Hematopoietic multipotent progenitor cell (in vitro differentiated cells): ENCODE measurements at places on chromosomes 1 and 21.

GRCh38 chr1:21280482-21280881, 9.8 kb downstream of the ECE1 start:
- no peak for DNase-seq

GRCh38 chr1:154318386-154318785, 2.5 kb upstream of the AQP10 start:
- DNase-seq: no peak

DNA sequence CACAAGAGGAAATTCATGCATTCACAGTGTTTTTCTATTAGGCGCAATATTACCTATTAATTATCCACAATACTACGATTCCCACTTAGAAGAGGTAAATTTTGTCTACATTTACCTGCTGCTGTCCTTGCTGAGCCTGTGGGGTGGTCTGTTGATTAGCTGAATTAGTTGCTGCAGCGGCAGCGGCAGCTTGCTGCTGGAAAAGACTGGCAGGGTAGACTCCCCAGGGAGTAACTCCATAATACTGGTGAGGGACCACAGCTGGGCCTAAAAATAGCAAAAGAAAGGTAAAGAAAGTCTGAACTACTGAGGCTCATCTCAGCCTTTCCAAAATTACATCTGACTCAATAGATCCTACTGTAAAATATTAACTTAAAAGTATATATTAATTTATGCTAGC, 66.0 kb upstream of the SDC3 start:
- DNase-seq: no peak

GRCh38 chr1:19450811-19451515, 34.4 kb downstream of the CAPZB start:
- DNase-seq: no peak

DNA sequence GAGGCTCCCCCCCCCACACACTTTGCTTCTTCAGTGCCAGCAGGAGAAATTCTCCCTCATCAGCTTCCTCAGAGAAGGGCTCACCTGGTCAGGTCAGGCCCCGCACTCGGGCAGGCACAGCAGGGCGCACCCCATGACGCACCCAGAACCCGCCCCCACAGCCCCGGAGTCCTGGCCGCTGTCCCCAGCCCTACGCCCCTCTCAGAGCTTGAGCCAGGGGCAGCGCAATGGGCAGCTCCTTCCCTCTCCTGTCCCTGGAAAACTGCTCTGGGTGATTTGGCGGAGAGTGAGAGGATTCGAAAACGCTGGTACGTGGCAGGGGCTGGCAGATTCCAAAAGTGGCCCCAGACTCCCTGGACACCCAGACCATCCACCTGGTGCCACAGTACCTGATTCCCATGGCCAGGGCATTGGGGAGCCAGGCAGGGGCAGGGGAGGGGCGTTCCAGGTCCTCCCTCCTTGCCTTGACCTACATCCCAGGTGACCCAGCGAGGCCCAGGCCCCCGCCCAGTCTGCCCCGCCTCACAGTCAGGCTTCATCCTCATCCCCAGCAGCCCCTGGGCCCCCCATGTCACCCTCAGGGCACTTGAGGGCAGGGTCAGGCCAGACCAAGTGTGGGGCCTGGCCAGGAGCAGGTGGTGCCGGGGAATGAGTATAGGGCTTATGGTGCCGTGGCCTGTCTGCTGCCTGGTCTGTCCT, 23.7 kb downstream of the RRP1 start:
- DNase-seq: no peak

DNA sequence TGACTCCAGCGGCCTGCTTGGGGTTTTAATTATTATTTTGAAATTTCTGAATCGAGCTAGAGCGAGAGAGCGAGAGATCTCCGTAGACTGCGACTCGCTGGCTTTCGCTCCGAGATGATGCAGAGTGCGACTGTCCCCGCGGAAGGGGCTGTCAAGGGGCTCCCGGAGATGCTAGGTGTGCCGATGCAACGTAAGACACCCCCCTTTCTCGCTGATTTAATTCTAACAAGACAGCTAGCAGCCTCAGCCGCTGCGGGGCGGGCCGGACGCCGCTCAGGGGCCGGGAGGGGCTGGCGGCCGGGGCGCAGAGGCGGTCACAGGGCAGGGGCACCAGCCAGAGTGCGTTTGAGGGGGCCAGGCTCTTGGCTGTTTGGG, 339 bp downstream of the LHX4 start:
- DNase-seq: peak; percentile 15

DNA sequence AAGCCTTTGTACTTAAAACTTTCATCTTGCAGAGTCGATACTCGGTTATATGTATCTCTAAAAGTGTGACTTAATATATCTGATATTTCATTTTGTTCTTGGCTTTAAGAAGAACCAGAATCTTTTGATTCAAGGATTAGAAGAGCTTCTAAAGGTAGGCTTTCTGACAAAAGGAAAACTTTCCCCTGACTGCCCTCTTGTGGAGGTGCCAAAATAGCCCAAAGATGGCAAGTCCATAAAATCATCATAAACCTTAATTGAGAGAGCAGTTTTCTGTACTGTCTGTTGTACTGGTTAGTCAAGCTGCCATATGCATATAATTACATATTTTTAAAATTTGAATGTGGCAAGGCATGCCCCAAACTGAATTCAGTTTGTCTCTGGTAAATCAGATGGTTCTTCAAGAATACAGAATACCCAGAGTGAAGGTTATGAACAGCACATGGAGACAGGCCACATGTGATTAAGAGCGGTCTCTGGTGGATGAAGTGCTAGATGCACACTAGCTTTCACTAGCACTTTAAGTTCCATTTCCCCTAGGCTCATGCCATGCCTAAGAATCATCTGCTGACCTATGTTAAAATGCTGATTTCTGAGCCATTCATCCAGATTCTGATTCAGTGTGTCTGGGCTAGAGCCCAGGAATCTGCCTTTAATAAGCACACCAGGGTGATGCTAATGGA, 27.7 kb upstream of the ELAVL4 start:
- no peak for DNase-seq

GRCh38 chr1:152917794-152918193, 9.4 kb downstream of the IVL start:
- peak; percentile 40 for DNase-seq

GRCh38 chr1:204417074-204417997, 5.7 kb upstream of the PPP1R15B start:
- DNase-seq: peak; percentile 78

GRCh38 chr1:217138799-217139466, 415.7 kb upstream of the ESRRG start:
- no peak for DNase-seq

GRCh38 chr1:248739572-248740205, 15.9 kb downstream of the LYPD8 start:
- no peak for DNase-seq

- DNase-seq: no peak
Measured at GRCh38 chr1:170674239-170674638, 10.3 kb downstream of the PRRX1 start.

DNA sequence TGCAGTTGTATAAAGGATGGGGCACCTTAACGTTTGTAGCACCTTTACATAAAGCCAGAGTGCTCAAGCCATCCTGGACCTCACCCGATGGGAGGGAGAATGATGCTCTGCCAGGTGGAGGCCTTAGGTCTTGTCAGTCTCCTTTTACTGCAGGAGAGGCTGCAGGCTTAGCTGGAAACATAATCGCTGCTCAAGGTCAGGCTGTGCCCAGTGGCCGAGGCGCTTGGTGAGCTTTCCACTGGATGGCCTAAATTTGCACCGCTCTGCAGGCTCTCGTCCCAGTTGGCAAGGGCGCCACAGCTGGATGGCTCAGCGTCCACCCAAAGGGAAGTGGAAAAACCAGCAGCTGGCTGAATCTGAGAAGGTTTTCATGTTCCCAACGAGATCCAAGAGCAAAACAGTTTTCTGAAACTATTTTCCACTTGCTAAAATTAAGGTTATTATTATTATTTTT, 438.9 kb downstream of the CAMTA1 start:
- DNase-seq: no peak

GRCh38 chr1:183590244-183591191, at the start of gene NCF2:
Gene NCF2 (minus strand): TSS chr1:183590459. CDS start chr1:183590329, 130 bp downstream.
- peak; percentile 93 for DNase-seq

- peak; percentile 56 for DNase-seq
Measured at GRCh38 chr1:115642168-115643072, 650 bp downstream of the VANGL1 start.

DNA sequence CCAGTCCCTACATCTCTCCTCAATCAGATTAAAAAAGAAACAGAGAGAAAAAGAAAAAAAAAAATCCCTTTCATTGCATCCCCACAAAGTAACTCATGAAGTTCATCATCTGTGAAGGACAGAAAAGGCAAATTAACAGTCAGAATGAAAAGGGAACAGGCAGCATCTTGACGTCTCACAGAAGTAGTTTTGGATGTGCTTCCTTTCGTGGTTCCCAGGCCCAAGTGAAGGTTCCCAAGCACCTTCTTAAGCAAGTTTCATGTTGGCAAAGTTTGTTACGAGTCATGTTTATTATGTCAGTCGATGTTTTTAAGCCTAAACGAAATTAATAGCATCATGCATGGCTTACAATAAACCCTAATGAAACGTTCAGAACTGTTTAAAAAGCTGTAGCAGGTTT, 475.2 kb downstream of the SETD4 start:
- DNase-seq: peak; percentile 12

DNA sequence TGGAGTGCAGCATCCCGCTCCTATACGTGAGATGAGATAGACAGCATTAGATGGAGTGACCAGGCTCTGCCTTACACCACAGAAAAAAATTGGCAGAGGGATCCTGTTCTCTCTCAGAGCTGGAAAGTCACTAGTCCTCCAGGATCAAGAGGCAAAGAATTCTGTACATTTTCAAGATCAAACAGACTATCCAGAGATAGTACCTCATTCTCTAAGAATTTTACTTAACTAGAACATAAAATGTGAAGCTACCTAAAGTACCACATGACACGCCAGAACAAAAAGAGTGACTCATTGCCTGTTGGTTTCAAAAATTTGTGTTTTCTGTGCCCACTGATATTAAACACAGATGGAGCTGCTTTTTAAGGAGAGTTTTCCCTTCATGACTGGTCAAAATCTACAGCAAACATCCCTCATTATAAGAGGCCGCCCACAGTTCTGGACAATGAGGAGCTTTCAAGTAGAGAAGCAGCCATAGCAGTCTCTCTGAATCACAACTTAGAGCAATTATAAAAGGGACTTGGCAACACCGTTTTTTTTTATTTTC, 32.3 kb downstream of the CD160 start:
- no peak for DNase-seq

DNA sequence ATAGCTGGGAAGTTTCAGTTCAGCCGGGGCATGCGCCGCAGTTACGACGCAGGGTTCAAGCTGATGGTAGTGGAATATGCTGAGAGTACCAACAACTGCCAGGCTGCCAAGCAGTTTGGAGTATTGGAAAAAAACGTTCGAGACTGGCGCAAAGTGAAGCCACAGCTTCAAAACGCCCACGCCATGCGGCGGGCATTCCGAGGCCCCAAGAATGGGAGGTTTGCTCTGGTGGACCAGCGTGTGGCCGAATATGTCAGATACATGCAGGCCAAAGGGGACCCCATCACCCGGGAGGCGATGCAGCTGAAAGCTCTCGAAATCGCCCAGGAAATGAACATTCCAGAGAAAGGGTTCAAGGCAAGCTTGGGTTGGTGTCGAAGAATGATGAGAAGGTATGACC, 9.9 kb downstream of the POGK start:
- no peak for DNase-seq

DNA sequence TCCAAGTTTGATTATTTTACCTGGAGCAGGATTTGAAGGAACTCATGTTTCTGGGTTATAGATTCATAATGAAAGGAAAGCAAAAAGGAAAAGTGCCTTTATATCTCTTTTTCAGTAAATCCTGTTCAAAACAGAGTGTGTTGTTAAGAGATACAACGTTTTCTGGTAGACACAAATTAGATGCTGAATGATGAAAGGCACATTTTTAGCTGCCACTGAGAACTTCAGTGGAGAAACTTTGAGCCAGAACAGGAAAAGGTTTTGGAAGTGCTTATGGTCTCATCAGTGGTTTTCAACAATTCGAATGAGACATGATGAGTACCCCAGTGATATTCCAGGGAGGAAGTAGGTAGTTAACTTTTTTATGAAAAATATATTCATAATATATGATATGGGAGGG, 338.0 kb upstream of the C1orf87 start:
- no peak for DNase-seq

GRCh38 chr1:83574791-83575190, 424.1 kb downstream of the TTLL7 start:
- no peak for DNase-seq

DNA sequence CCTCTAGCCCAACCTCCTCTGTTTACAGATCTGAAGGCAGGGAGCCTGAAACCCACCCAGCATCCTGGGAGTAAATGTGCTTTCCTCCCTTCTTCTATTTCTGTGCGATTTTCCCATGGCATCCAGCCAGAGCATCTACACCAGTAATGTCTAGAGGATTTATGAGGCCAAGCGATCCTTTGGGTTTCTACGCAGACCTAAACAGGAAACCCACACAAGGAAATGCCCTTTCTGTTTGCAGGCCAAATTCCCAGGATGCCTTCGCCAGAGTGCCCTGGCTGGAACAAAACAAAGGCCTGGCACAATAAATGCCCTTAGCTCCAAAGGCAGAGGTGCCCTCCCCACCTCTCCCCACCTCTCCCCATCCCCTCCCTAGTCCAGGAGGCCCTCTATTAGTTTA, 110.5 kb upstream of the CDC42BPA start:
- DNase-seq: no peak

DNA sequence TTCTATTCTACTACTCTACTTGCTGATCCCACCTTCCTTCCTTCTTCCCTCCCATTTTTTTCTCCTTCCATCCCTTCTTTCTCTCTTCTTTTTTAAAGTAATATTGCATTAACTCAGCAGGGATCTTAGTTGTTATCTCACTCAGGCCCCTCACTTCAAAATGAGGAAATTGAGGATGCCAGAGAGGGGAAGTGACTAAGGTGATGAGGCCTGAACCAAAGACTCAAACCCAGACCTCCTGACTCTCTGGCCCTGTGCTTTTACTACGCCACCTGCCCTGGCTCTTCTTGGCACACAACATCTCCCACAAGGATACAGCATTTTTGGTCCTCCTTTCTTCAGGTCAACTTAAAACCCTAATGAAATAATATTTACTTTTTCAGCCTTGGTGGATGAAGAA, 151.7 kb upstream of the ZNF648 start:
- DNase-seq: no peak

- DNase-seq: no peak
Measured at GRCh38 chr21:36790616-36791015, 91.7 kb downstream of the SIM2 start.

DNA sequence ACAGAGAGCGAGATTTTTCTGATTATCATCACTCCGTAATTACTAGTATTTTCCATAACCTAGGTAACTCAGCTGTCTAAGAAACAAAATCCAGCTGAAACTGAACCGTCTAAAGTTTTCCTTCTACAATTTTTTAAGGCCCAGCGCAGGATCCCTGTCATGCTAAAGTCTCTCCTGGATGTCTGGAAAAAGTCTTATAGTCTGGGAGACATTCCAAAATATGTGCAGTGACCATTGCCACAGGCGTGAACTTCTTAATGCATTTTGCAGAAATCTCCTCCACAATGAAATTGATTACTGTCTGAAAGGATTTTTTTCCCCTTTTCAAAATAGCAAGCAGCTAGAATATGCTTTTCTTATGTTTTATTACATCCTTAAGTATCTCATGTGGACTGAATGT, 209.3 kb upstream of the C1orf105 start:
- DNase-seq: no peak
